Kidney capillary endothelial cell (primary cell): ENCODE measurements at places on chromosomes 5 and 9.

GRCh38 chr5:16579142-16579847 lies 37.5 kb downstream of the RETREG1 start:
- no peak for DNase-seq

DNA sequence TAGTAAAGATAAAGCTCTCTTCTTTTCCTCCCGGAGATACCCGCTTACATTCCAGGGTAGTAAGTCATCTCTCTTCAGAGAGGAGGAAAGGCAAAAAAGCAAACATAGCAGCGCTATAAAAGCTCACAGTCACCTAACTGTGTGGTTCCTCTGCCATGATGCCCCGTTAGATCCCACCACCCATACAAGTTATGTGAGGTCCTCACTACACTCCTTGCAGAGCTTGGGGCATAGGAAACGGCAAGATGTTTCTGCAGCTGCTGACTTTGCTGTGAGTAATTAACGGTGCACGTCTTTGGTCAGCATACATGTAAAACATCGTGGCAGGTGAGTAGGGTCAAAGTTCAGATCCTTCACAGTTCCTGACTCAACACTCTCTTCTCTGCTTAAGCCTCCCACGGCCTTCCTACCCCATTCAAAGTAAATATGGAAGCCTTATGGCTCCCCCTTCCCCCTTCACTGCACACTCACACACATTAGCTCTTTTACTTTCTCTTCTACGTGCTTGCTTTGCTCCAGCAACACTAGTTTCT lies 218.9 kb downstream of the DIRAS2 start:
- no peak for DNase-seq

DNA sequence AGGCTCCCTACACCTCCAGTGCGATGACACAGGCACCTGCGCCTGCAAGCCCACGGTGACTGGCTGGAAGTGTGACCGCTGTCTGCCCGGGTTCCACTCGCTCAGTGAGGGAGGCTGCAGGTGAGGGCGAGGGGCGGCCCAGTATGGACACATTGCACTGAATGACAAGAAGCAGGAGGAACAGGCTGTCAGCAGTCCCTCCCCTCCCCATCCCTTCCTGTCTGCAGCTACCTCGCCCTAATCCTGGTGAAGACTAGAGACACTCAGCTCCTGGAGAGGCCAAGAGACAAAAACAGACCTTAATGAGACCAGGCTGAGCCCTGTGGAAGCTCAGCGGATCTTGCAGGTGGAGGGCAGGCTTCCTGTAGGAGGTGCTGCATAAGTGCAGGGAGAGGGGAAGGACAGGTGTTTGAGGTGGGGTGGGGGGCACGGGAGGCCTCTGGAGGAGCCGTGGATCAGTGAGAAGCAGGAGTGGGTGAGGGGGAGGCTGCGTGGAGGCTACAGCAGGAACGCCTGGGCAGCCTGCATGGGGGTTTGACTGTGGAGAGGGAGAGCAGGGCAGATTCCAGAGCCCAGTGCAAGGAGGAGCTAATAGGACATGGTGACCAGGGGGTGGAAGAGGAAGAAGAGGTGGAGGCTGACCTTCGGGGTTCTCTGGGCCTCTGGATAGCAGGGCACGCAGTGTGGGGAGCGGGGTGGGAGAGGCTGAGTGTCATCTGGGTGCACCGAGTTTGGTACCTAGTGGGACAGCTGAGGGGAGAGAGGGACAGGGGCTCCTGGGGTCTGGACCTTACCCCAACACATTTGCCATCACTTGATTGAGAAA lies 30.4 kb downstream of the LAMC3 start:
- DNase-seq: no peak

GRCh38 chr5:77010243-77010642 lies 20.0 kb upstream of the AGGF1 start:
- no peak for DNase-seq

DNA sequence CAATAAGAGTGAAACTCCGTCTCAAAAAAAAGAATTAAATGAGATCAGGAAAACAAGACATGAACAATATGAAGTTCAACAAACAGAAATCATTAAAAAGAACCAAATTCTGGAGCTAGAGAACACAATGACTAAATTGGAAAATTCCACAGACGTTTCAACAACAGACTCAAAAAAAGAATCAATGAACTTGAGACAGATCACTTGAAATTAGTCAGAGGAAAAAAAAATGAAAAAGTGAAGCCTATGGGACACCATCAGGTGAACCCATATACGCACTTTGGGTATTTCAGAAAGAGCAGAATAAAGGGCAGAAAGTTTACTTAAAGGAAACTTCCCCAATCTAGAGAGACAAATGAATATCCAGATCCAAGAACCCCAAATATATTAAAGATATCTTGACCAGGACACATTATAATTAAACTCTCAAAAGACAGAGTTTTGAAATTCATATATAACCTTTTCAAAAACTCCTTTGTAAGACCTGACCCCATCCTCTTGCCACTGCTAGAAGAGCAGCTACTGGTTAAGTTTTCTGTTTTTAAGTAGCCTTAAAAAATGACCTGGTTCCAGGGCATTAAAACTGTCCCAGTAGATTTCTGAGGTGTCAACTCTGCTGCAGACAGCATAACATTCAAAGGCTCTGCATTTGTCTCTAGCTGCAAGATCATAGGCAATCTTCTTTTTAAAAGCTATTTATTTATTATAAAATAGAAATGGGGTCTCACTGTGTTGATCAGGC lies 7.7 kb upstream of the MATR3 start:
- DNase-seq: no peak

- no peak for DNase-seq
Observed at GRCh38 chr9:127183814-127184582, 61.6 kb upstream of the ANGPTL2 start.

DNA sequence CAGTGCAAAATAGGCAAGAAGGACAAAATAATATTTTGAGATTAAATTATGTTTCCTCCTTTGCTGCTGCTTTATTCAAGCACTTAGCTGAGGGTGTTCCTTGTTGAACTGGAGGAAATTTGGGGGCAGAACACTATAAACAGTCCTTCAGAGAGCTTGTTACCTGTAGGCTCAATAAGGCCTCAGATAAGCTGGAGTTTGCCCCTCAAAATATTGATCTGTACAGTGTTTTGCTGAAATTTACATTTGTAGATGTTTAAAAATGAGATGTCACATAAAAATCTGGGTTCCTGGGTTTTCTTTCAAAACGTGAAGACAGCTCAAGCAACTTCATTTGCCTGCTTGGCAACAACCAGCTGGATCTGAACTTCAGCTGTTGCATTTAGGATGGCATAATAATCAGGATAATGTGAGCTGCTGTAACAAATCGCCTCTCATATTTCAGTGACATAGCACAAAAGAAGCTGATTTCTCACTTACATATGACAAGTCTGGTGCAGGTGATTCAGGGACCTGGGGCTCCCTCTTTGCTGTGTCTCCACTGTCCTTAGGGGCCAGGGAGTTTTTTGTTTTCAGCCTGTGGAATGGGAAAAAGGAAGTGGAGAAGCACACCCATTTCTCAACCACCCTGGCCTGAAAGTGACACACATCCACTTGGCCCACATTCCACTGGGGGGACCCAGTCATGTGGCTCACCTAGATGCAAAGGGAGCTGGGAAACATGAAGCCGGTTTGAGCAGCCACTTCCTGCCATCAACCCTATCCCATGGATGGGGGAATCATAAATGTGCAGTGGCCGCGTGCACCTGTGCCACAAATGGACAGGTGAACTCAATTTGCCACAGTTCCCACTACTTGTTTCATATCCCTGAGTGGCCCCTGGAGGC lies 2.4 kb upstream of the PSAT1 start:
- no peak for DNase-seq

DNA sequence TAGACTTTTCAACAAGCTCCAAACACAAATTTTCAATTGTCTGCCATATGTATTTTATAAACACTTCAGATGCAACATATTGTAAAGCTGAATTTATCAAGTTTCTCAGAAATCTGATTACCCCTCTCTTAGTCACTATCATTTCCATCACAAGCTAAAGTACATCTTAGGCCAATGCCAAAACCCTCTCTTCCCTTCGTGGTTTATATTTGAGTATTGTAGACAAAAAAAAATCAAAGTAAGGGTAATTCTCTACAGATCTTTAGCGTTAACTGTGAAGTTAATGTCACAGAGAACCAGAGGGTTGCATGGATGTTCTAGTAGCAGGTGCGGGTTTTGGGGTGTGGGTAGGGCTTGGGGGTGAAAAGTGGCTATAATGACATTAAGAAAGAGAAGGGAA lies 387.7 kb upstream of the PTGER4 start:
- no peak for DNase-seq

DNA sequence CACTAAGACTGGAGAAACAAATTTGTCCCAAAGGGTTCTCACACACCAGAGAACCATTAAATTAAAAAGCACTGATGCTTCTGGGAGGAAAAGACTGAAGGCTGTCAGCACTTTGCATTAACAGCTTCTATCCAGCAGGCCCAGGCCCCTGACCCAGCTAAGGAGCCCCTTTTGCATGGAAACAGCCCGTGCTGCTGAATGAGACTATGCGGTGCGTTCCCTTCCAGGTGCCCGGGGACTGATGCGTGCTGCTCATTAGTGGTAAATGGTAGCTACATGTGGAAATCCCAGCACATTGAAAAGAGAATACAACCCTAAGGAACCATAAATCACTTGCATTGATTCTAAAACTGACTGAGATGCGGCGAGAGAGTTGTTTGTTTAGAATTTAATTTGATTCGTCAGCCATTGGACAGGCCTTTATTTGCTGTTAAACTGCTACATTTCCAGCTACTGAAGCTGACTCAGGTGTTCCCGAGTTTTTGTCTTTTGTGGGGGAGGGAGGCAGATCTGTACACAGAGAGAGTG lies 351.0 kb upstream of the SLC24A2 start:
- DNase-seq: no peak

DNA sequence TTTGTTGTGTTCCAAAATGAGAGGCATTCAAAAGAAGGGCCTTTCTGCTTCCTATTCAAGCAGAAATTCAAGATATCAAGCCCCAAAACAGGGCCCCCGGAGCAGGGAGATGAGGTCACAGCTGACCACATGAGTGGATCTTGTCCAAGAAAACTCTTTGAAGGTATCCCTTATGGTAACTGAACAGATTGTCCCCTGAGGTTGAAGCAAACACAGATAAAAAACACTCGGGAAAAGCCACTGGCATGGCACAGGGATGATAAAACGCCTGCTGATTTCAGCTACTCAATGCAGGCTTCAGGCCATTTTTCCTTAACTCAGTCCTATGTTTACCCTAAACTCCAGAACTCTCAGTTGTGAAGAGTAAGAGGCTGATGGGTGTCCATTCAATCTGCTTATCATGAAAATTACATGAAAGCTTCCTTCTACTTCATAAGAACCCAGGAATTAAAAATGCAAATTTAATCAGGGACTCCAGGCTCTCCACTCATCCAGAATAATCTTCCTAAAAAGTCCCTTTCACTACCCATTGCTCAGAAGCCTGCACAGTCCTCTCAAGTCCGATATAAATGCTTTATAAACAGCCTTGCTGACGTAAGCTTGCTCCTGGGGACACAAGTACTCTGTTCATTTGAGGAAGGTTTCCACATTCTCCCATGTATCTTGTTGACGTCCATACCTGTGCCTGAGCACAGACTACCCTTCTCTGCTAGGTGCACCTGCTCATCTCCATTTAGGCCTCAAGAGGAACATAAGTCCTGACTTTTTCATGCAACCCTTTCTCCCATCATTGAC lies 35.9 kb upstream of the SLC1A3 start:
- DNase-seq: no peak

DNA sequence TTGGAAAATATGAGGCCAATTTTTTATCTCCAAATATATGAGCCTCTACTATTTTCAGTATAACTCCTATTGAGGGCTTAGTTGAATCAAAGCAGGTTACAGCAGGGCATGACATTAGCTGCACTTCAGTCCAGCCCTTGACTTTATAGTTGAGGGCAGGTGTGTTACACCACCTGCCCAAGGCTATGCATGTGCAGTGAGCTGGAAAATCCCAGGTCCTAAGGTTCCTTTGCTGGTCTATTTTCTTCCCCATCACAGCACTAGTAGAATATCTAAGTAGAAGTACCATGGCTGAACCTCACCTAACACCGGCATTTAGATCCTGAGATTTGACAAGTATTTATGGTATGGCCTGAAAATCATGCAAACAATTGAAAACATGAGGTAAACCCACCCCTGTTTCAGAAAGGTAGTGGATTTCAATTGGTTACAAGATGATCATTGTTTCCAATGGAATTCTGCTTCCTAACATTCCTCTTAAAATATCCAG lies 201.1 kb downstream of the SEMA5A start:
- no peak for DNase-seq

- DNase-seq: no peak
Observed at GRCh38 chr5:51172903-51173626, 210.2 kb upstream of the ISL1 start.

GRCh38 chr9:115930472-115930871 lies 223.1 kb upstream of the PAPPA start:
- no peak for DNase-seq

DNA sequence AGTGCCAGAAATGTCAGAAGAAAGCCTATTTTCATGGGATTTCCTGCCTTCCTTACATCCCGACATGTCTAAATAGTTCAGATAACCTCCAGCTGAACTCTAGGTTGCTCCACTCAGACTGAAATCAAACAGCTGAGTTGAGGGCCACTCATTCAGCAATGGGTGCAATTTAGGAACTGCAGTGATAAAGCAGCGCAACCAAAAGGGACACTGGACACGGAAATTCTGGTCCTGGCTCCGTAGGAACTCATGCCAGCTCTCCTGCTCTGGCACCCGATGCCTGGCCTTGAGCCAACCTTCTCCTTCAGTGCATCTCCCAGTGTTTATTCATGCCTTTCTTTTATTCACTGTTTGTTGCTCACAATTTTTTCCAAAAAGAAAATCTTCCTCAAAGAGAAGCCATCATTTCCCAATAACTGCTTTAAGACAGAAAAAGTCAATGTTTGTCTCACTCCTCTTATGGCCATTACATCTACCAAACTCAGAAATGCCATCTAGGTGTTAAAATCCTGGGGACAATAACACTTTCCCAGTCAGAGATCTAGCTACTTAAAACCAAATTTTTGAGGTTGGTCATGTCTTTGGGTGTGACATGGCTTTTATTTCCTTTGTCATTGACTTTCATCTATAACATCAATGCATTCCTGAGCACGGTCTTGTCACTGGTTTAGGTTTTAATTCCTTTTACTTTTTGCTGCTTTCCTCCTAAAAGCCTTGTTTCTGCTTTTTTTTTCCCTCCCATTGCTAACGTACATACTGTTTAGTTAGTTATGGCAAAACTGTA lies 126.9 kb downstream of the PDE4D start:
- DNase-seq: no peak

- DNase-seq: no peak
Observed at GRCh38 chr5:100777680-100778300, 125.3 kb downstream of the ST8SIA4 start.

DNA sequence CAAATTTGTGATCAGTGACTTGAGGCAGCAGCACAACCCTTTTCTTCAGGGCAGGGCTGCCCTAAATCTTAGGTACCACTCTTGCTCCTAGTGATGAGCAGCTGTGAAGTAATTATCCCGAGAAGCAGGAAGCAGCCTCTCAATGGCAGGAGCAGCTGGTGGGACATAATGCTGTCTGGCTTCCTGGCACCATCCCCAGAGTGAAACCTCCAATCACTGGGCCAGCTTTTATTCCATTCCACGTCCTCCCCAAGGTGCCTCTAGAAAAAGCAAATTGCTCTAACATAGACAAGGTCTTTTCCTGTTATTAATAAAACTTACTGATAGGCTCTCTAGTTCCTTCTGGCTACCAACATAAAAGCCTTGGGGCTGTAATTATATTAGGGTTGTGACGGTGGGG lies 154.0 kb downstream of the FRMD3 start:
- DNase-seq: no peak
